Stimulated activated CD8-positive, alpha-beta memory T cell treated with anti-CD3 and anti-CD28 coated beads, Interleukin-7, amount 100 ng/mL, for 1 hour (primary cell): ENCODE measurements at places on chromosomes 4 and X.

DNA sequence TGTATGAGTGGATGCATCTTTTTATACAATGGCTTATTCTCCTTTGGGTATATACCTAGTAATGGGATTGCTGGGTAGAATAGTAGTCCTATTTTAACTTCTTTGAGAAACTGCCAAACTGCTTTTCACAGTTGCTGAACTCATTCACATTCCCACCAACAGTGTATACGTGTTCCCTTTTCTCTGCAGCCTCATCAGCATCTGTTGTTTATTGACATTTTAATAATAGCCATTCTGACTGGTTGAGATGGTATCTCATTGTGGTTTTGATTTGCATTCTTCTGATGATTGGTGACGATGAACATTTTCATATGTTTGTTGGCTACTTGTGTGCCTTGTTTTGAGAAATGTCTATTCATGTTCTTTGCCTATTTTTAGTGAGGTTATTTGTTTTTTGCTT lies 687.0 kb upstream of the EPHA5 start:
- DNase-seq, result no peak

DNA sequence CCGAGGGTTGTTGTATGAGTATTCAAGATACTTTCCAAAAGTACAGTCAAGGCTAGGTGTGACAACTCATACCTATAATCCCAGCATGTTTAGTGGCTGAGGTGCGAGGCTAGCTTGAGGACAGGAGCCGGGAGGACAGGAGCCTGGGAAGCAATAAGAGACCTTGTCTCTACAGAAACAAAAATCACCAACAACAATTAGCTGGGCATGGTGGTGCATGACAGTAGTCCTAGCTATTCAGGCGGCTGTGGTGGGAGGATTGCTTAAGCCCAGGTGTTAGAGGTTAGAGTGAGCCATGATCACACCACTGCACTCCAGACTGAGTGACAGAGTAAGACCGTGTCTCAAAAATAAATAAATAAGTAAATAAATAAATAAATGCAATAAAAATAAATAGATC lies 91.6 kb downstream of the TLL1 start:
- no peak for DNase-seq

- no peak for DNase-seq
These were observed 202.0 kb downstream of the SLC4A4 start for GRCh38 chr4:71540749-71541269.

- no peak for DNase-seq
These were observed 29.2 kb downstream of the IGFBP7 start for GRCh38 chr4:57080781-57081650.
